ENCODE measurements at places on chromosomes 1 and 21.

DNA sequence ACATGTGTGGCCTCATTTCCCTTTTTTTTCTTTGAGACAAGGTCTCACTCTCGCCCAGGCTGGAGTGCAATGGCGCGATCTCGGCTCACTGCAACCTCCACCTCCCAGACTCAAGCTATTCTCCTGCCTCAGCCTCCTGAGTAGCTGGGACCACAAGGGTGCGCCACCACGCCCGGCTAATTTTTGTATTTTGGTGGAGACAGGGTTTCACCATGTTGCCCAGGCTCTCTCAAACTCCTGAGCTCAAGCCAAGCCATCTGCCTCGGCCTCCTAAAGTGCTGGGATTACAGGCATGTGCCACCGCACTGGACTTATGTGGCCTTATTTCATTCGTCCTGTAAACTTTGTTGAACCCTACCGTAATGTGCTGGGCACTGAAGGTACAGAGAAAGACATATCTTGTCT, 569 bp upstream of the WARS2 start:
- no peak for DNase-seq

GRCh38 chr1:56843544-56843943, 11.1 kb upstream of the C8A start:
- no peak for DNase-seq

DNA sequence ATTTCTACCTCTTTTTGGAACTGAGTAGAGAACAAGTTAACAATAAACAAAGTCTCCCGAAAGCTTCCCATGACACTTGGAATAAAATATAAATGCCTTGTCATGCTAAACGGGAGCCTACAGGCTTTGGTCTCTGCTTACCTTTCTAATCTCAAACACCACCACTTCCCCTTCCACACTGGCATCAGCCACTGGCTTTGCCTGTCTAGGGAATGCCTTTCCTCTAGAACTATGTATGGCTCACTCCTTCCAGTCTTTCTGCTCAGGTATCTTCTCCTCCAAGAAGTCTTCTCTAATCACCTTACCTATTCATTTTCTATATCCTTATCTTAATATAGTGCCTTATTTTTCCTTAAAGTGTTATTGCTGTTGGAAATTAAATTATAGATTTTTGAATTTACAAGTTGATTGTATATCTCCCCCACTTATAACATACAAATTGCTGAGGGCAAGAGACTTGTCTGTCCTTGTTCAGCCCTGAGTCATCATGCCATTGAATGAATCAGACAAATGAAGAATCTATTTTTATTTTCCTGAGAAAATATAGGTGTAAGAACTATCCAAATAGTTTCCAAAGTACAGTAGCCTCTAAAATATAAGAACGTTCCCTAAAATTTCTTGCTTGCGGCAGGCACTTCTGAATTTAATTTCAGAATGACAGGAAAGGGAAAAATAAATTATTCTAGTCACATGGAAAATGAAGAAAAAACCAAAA, 119.2 kb downstream of the TM2D1 start:
- no peak for DNase-seq

DNA sequence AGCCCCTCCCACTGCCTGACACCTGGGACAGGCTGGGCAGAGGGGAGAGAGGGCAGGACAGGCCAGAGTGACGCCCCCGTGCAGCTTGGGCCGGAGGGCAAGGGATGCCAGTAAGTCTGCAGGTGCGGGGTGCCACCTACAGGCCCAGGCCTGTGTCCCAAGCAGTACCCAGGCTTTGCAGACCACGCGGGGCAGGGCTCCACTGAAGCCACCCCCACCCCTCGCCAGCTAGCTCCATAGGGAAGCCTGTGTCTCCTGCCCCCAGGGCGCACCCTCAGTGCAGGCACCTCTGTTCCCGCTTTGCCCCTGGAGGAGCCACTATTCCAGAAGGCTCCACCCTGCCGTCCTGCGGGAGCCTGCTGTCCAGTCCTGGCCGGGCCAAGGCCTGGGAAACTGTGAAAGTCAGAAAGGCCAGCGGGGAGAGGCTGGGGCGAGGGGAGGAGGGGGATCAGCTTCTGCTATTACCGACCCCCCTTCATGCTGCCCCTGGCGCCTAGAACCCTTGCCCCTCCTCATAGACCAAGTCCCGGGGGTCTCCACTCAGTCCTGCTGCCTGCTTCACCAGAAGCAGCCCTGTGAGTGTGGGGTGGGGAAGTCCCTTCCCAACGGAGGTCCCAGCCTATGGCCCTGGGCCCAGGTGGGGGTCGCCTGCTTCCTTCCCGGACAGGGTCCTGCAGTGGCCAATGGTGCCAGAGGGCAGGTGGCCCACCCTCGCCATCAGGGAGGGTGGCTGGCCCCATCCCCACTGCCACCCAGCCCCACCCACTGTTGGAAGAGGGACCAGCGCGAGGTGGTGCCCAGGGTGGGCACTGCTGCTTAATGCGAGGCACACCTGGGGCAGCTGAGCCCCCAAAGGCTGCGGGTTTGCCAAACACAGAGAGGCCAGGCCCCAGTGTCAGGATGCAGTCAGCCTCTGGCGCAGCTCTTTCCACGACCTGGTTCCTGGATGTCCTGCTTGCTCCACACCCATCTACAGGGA, 54.4 kb downstream of the KCNAB2 start:
- DNase-seq = no peak

GRCh38 chr1:197519741-197520334, 251.8 kb downstream of the CRB1 start:
- no peak for DNase-seq

All from activated gamma-delta T cell treated with Interleukin-2 at 50 U/mL for 16 hours (primary cell).